ENCODE measurements at places on chromosomes 5 and 9.

GRCh38 chr9:36935768-36936497 lies 98.1 kb downstream of the PAX5 start:
- peak; percentile 77 for DNase-seq

DNA sequence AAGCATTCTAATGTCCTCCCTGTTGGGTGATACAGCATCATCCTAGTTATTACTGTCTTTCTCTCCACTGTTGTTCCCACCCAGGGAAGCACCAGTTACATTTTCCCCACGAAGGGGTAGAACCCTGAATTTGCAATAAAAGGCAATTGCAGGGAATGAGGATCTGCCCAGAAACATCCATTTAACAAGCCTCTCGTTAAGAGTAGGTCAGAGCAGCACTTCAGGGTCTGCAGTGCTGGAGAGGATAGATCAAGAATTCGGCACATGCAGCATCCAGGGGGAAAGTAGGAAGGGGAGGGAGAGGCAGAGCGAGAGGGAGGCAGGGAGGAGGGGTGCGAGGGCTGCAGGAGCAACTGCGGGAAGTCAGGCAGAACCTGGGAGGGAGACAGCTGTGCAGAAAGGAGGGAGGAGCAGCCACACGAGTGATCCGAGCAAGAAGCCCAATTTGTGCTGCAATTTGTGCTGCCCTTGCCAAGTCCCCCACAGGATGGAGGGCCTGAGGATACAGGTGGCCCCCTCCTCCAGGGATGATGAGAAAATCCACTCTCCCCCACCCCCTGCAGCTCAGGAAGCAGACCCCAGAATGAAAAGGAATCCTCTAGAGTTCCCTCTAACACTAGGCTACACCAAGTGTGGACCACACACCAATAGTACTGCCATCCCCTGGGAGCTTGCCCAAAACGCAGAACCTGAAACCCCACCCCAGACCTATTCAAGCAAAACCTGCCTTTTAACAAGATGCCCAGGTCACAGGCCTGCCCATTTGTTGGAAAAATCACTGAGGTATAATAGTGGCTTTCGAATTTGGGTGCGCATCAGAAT lies 62.2 kb downstream of the EPB41L4B start:
- no peak for DNase-seq

DNA sequence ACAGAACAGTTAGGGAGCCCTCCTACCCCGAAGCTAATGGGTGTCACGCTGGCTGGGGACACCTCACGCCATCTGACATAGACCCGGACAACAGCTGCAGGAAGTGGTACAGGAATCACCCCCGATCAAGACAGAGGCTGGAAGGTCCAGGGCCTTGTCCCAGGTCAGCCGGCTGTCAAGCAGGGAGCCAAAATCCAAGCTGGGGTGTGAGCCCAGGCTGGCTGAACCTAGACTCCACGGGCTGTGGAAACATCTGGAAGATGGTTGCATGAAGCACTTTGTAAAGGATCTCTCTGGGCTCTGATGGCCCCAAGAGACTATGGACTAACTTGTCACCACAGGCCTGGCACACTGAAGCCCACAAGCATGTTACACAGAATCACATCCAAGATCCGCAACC lies 68.9 kb upstream of the STXBP1 start:
- no peak for DNase-seq

DNA sequence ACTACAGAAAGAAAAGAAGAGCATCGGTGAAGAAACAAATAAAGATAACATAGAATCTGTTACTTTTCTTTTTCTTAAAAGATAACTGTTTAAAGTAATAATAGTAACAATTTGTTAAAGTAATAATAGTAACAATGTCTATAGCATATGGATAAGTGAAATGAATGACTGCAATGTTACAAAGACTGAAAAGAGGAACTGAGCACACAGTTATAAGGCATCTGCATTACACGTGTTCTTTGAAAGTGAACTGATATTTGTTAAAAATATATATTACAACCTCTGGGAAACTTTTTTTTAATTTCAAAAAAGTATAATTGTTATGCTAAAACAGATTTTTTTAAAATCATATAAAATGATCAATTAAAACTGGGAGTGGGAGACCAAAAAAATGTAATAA lies 88.4 kb upstream of the FST start:
- no peak for DNase-seq

GRCh38 chr9:69198521-69199220 lies 24.6 kb downstream of the TJP2 start:
- no peak for DNase-seq

DNA sequence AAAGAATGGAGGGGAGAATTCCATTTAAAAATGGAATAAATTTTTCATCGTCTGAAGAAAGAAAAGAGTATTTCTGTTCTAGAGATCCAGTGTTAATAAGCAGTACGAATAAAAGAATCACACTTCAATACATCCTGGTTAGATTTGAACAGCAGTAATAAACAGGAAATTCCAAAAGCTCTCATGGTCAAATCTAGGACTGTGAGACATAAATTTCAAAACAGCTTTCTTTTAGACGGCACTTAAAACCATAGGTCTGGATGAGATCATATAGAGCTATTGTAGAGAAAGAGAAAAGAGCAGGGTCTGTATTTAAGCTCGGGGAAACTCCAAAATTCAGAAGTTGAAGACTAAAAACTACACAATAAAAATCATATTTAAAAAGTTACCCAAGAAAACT lies 1006.9 kb upstream of the CTNND2 start:
- no peak for DNase-seq

- DNase-seq, result no peak
Observed at GRCh38 chr5:14802541-14802940, 69.0 kb downstream of the ANKH start.

- DNase-seq, result no peak
Observed at GRCh38 chr9:7536310-7536939, 263.2 kb downstream of the DMAC1 start.

DNA sequence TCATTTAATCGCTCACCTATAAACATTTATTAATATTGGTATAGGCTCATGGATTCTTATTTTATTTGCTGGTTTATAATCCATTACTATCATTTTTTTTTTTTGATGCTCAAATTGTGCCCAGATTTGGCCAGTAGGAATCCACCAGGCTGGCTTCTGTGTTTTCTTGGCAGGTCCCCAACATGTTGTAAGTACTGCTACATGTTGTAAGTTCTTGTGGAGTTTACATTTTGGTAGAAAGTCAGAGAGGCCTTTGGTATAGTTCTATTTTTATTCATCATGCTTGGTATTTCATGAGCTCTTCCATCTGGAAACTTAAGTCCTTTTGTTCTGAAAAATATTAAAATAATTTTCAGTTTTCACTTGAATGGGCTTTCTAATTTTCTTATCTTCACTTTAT lies 47.1 kb downstream of the MAT2B start:
- DNase-seq, result no peak

DNA sequence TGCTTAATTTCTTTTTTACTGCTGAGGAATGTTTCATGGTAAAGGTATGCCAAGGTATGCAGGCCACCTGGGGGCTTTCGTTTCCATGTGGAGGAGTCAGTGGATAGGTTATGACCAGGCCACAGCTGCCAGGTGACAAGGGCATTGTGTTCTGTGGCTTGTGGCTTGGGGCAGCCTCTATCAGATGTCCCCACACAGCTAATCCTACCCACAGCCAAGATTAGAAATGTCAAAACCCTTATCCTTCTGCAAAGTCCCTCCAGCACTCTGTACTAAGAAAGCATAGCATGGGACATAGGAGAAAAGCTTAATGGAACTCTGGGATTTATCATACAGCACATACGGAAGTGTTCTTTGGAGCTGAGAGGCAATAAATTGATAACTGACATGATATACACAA lies 171.2 kb upstream of the S1PR3 start:
- no peak for DNase-seq

DNA sequence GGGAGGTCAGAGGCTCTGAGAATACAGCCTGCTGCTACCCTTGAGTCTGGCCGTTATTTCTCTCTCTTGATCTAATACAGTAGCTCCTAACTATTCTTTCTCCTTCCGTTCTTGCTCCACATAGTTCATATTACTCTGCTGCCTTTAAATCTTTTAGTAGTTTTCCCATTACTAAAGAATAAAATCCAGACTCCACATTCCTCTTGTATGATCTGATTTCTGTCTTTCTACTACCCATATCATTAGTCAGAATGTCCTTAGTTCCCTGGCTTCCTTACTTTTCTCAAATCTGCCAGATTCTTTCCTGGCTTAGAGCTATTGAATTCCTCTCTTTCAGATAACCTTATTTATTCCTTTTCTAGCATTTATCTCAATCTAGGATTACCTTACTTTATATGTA lies 40.0 kb downstream of the MARCHF6 start:
- DNase-seq, result no peak

GRCh38 chr5:147051193-147051592 lies 172.6 kb upstream of the PPP2R2B start:
- no peak for DNase-seq

DNA sequence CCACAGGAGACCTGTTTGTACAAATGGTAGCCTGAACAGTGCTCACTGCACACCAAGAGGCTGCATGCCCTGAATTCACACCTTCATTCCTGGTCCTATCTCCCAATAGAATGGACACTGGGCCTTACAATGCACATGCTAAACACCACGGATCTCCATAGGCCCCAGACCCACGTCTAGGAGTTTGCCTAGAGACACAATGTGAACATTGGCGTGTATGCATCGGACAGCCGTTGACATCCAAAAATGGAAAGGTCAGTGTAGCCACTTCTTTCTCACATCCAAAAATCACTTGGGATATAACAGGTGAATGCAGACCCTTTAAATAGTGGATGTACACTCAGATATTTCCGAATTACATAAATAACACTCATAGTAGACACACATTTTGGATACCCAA lies 927 bp downstream of the PAX5 start:
- no peak for DNase-seq

GRCh38 chr9:133397895-133398294 lies 19.9 kb downstream of the REXO4 start:
- DNase-seq, result no peak

DNA sequence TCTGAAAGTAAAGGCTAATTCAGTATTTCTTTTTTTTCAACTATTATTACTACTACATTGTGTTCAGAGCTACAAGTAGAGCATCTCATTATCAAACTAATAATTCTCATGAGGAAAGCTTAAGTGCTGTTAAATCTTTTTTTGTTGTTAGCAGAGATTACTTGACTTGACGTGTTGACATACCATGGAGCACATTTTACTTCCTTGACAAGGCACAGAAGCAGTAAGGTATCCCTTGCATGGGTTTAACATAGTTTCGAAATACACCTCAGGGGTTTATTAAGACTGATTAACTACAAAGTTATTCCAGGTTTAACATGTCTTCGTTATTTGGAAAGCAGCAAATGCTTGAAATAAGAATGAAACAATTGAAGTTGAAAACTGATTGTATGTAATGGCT lies 7.0 kb downstream of the SPDL1 start:
- no peak for DNase-seq

DNA sequence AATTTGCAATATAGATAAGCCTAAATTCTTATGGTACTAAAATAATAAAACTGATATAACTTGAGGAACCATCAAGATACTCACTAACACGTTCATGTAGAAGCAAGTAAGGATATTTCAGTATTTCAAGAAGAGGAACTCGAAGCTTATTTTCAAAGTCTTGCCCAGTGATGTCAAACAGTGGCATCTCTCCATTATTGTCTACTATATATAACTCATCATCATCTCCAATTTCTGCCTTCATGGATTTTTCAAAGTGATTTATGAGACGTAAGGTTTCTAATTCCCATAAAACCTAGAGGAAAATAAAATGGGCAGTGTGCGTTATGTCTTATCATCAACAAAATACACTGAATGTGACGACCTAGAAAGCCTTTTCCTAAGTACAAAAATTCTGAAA lies 8.6 kb downstream of the SETX start:
- no peak for DNase-seq

GRCh38 chr5:31577438-31577837 lies 45.3 kb downstream of the C5orf22 start:
- no peak for DNase-seq

- DNase-seq, result no peak
Observed at GRCh38 chr9:80191108-80191507, 619.3 kb downstream of the TLE4 start.

DNA sequence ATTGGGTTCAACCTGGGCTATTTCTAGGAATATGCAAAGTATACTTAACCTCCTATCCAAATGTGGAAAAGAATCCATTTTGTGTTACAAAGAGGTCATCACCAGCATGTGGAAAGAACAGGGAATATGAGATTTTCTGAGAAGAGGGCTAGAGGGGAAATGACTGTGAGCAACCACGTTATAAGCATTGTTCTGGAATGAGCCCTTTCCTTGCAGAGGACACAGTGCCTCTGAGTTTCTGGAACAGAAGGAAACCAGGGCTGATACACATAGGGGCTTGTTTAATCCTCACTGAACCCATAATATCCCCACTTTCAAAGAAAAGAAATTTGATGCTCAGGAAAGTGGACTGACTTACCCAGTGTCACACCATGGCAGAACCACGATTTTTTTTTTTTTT lies 53.0 kb downstream of the SFXN1 start:
- DNase-seq, result no peak

DNA sequence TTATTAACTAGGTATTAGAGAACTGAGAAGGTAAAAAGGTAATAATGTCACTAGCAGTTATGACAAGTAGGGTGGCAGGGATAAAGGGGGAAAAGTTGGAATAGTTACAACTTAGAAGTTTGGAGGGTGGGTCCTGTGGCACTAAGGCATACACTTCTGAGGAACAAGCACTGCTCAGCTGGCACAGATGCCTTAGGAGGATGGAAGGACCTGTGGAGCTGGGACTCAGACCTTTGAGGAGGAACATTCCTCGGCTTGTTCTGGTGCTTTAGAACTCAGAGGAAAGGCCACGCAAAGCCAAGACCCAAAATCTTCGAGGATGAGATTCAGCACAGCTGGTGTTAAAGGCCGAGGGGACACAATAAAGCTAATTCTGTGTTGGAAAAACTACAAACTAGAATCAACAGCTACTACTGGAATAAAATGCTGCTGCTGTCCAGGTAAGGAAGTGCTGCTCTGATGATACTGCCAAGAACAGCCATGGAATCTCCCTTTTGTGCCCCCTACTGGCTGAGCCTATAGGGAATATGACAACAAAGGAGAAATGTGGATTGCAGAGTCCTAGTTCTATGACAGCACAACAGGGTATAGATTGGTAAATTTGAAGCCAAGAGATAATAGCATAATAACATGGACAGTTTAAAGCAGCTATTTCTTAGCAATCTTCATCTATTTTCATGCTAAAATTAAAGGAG lies 126.7 kb downstream of the SLC25A46 start:
- no peak for DNase-seq

DNA sequence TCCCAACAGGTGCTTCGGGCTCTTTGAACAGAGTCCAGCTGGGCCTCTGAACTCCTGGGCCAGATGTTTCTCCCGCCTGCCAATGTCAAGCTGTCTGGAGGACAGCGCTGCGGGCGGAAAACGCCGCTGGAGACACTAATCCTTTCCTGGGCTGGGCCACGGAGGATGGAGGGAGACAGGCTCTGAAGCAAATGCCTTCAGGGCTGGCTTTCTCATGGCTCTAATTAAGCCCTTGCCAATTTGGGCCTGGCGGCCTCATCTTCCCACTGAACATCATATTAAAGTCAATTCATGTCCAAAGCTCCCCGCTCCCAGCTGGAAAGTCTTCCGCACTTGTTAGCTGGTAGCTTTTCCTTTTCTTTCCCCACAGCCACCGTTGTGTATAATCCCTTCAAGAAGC lies 72.7 kb downstream of the NTNG2 start:
- DNase-seq, result no peak

GRCh38 chr5:132825834-132826391 lies 4.5 kb downstream of the SHROOM1 start:
- no peak for DNase-seq
